ENCODE measurements at places on chromosomes 3 and 15.

- DNase-seq, result no peak
These were observed 567.3 kb upstream of the KCNMB2 start for GRCh38 chr3:177968891-177969290.

DNA sequence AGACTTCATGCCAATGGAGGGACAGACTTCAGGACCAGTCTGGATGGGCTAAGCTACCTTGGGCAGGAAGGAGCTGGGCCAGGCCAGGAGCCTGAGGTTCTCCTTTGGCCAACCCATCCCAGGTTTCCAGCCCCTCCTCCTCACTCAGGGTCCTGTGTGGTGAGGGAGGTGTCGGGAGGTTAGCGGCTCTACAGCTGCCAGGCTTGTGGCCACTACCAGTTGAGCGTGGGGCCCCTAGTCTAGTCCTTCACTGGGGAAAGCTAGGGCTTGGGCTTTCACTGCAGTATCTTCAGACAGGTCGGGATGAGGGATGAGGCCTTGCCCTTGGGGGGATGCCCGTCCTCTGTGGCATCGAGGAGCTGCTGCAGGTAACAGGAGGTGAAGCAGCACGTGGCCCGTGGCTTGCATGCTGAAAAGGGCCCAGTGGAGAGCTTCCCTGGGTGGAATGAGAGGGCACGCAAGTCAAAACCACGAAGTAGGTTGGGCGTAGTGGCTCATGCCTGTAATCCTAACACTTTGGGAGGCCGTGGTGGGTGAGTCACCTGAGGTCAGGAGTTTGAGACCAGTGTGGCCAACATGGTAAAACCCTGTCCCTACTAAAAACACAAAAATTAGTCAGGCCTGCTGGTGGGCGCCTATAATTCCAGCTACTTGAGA, 8.5 kb upstream of the FANCD2 start:
- no peak for DNase-seq

- no peak for DNase-seq
These were observed 173.5 kb downstream of the TNIK start for GRCh38 chr3:171286580-171287249.

DNA sequence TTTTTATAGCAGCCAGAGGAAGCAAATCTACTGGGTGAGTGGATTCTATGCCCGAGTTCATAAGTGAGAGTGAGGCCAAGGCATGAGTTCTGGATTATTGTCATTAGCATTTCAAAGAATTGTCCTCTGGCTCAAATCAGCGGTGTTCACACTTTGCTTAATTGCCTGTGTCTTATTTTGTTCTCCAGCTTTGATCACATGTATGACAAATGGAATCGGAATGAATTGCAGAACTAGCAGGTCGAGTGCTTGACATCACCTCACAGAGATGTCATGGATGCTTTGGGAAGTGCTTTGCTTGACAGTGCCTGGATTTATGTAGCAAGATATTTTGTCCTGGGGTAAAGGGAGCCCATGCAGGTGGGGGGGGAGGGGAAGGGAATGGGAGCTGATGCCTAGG, 68.0 kb downstream of the SH3GL3 start:
- DNase-seq, result no peak

DNA sequence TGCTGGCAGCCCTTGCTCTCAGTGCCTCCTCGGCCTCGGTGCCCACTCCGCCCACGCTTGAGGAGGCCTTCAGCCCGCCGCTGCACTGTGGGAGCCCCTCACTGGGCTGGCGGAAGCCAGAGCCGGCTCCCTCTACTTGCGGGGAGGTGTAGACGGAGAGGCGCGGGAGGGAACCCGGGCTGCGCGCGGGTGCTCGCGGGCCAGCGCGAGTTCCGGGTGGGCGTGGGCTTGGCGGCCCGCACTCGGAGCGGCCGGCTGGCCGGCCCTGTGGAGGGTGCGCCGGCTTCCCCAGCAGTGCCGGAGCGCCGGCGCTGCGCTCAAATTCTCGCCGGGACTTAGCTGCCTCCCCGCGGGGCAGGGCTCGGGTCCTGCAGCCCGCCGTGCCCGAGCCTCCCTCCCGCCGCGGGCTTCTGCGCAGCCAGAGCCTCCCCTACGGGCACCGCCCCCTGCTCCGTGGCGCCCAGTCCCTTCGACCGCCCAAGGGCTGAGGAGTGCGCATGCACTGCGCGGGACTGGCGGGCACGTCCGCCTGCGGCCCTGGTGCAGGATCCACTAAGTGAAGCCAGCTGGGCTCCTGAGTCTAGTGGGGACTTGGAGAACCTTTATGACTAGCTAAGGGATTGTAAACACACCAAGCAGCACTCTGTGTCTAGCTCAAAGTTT, 231.5 kb downstream of the EFHB start:
- DNase-seq, result no peak

DNA sequence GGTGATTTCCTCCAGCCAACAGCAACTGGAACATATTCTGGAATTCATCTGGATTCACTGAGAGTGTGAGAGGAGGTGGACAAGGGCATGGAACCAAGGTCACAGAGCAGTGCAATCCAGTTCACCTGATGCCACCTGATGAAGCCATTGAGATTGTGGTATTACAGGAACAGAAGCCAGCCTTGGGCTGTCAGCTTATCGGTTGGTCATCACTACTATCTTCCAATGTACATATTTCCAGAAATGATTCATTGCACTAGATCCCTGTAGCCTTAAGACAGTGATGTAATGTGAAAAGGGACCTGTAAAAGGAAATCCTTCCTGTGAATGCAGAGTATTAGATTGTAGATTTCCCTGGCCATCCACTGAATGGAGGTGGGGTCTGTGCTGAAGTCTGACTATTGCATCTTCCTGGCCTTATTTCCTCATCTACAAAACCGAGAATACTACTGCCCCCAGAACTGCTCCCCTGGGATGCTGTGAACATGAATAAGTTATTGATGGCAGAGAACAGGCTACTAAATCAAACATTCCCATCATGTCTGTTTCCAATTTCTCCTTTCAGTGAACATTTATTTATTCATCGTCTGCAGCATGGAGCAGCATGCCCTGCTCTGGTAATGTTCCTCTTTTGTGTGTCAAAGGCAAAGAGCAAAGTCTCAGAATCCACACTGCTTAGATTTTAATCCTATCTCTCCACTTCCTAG, 47.4 kb upstream of the TPM1 start:
- DNase-seq, result no peak

DNA sequence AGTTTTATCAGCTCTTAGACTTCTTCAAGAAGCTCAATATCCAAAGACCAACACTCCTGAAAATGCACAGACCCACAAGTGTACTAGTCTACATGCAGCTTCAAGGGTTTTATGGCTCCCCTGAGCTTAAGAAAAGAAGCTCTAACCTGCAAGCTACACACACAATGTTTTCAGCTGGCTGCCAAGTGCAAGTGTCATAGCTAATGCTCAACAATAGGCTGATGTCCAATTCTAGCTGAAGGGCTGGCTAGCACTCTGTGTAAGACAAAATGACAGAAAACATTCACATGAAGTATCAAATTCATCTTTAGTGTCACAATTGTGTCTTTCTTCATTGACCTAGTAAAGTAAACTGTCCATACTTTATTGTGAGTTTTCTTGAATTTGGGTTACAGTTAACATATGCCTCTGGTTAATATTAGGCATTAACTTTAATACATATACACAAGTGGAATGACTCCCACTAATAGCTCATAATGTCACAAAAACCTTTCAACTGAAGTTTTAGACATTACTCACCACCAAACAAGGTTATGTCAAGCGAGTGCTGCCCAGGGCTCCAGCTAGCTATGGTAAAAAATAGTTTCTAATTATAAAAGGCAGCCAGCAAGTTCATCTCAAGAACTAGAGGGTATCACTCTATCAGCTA, 15.1 kb downstream of the ABI3BP start:
- no peak for DNase-seq

DNA sequence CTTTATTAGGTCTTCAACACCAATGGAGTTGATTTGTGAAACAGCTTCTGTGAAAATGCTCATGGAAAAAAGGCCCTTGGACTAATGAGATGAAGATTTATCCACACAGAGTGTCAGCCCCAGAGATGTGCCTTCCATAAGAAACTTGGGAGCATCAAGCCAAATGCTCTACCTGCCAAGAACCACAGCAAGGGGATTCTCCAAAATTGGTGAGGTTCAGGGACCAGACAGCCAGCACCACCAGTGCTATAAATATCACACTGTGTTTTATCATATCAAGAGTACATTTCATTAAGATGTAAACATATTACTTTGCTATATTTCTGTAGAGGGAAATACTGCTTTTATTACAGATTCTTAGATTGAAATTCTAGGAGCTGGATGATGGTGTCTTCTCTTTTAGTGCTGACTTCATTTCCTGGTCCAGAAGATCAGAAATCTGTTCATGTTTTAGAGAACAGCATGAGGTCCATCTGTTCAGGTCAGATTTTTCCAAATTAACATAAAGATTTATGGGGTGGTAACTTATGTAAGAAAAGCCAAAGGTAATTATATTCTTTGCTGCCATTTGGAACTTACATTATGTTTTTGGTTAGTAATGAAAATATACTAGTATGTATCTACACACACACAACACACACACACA, 17.7 kb downstream of the SLC35G2 start:
- no peak for DNase-seq

GRCh38 chr15:98983334-98983733, 24.3 kb downstream of the PGPEP1L start:
- DNase-seq, result no peak

GRCh38 chr3:153666991-153667740, 454.0 kb upstream of the ARHGEF26 start:
- no peak for DNase-seq

GRCh38 chr3:36114353-36114752, 266.0 kb upstream of the STAC start:
- DNase-seq, result no peak

DNA sequence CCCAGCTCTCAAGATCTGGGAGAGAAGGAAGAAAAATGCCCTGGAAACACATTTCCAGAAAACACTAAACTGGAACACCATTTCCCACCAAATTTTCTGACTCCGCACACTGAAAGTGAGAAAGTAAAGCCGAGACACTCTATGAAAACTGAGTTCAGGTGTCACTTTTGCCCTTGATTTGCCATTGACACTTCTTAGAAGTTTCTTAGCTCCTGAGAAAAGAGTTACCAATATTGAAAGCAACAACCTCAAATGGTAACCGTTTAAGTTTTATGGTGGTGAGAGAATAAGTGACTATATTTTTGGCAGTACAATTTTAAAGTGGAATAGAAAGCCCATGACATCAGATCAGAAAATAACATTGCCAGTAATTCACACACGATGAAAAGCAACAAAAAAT, 39.0 kb downstream of the CD86 start:
- no peak for DNase-seq

DNA sequence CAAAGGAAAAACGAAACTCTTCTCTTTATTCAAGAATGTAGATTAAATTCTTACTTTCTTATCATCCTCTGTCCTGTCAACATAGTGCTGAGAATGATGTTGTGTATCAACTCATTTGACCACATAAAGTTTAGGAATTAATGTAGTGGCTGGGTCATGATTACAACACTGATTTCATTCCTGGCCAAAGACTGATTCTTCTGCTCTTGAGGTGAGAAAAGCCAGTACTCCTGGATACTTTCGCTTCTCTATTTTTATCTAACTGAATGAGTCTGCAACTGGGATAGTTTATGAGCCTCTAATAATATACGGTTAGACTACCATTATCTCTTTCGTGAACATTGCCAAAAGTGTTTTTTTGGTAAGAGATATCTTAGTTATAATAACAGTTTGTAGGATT, 173.0 kb downstream of the LPP start:
- DNase-seq, result no peak
